ENCODE measurements at places on chromosomes 11 and 22. TPM values are rescaled to one million over a fixed set of nuclear protein-coding genes. Genes with fewer than 3 reads are reported as not detected.

The MYO18B gene
- not detected for polyA plus RNA-seq

The NOL12 gene
- 35.7 TPM for polyA plus RNA-seq

The STK33 gene
- 5.5 TPM for polyA plus RNA-seq

The C11orf65 gene
- 1.8 TPM for polyA plus RNA-seq

The TMEM218 gene
- 30.4 TPM for polyA plus RNA-seq

DNA sequence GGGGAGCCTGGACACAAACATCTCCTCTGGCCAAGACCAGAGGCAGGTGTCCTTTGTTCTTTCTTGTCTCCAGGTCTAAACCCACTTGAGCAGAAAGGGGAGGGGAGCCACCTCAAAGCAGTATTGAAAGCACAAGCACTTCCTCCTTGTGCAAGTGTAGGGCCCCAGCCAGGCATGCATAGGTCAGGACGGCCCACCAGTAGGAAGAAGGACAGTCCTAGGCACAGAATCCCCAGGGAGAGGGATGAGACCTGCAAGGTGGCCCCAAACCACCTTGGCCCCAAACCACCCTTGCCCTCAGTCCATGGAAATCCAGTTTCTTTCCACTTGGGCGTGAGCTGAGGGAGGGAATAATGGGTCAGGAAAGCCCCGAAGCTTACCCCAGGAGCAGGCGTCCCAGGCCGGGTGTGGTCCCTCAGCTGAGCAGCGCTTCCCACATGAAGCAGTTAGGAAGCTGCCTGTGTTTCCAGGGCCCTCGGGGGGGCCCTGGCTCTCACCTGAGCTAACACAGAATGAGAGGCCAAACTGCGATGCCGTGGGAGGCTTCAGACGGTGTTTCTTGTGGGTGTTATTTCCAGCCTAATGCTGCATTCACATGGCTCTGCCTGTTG lies 20.4 kb upstream of the IGSF9B start:
- no peak overlapping the region for H3K4me3 ChIP-seq
- H3K4me1 ChIP-seq = no peaks in the 10 kb centered on the region
- no peaks in the 10 kb centered on the region for H3K36me3 ChIP-seq
- H3K27ac ChIP-seq = no peak overlapping the region
- DNase-seq = no peak

DNA sequence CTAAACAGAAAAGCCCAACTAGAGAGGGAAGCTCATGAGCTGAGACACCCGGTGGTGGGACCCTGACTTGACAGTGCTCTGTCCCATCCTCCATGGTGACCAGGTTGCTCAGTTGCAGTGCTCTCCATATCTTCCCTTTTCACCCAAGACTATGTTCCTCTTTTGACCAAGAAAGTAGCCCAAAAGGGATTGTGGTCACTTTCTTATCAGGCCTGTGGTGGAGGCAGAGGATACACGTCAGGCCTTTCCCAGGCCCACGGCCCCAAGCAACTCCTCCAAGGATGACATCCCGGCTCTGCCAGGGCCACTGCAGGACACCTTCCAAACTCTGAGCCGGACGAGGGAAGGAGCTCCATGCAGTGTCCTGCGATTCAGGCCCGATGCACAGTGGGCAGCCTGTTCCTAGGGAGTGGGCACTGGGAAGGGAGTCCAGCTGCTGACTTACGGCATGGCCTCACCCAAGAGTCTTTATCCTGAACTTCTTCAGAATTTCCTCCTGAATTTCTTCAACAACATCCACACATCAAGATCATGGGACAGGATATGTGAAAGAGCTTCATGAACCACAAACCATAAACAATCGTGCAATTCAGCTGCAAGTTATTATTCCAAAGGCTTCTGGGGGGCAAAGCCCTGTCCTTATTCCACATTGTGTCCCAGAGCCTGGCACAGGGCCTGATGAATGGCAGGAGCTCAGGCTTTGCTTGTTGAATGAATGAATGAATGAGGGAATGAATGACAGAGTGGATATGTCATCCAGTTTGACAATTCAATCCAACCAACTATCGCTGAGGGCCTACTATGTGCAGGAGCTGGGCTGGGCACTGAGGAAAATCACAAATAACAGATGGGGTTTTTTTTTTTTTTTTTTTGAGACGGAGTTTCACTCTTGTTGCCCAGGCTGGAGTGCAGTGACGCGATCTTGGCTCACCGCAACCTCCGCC lies 36.0 kb upstream of the MYH9 start:
- no peaks in the 10 kb centered on the region for H3K27me3 ChIP-seq
- peaks cover 38% of the 10 kb centered on the region for H3K4me1 ChIP-seq
- H3K4me3 ChIP-seq = no peak overlapping the region
- no peak overlapping the region for H3K27ac ChIP-seq
- no peak for DNase-seq

- no peak overlapping the region for H3K27ac ChIP-seq
- H3K27me3 ChIP-seq = peaks cover 4% of the 10 kb centered on the region
- DNase-seq = no peak
- peaks cover 12% of the 10 kb centered on the region for H3K4me1 ChIP-seq
- no peak overlapping the region for H3K4me3 ChIP-seq
- H3K36me3 ChIP-seq = no peaks in the 10 kb centered on the region
Measured at GRCh38 chr11:34203377-34203871, 98.0 kb downstream of the NAT10 start.

DNA sequence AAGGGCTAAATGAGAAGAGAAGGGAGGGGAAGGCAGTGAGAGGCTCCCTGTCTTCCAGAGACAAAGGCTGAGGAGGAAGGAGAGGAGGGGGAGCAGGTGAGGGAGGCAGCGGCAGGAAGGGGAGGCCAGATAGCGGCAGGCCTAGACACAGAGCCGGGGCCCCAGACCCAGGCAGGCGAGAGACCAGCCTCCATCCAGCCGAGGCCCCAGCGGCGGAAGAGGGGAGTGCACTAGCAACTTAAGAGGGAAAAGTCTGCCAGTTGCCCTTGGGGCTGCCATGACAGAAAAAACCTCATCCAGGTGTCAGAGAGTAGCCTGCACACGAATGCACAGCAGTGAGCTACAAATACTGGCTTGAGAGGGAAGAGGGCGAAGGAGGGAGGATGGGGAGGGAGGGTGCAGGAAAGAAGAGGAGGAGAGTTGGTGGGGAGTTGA lies 46.7 kb downstream of the IGLL1 start:
- H3K36me3 ChIP-seq = no peaks in the 10 kb centered on the region
- peaks cover 19% of the 10 kb centered on the region for H3K4me1 ChIP-seq
- no peak overlapping the region for H3K4me3 ChIP-seq
- no peak for DNase-seq
- peak overlapping the region; percentile 49 for H3K27ac ChIP-seq

GRCh38 chr11:90747057-90747456 lies 524.2 kb upstream of the CHORDC1 start:
- no peaks in the 10 kb centered on the region for H3K4me1 ChIP-seq
- H3K27ac ChIP-seq = no peak overlapping the region
- H3K36me3 ChIP-seq = no peaks in the 10 kb centered on the region

- H3K36me3 ChIP-seq = no peaks in the 10 kb centered on the region
- peak overlapping the region; percentile 98 for H3K27ac ChIP-seq
- no peaks in the 10 kb centered on the region for H3K27me3 ChIP-seq
- peak; percentile 59 for DNase-seq
- peaks cover 35% of the 10 kb centered on the region for H3K4me1 ChIP-seq
Measured at GRCh38 chr11:66317322-66317722, 478 bp upstream of the CD248 start.

DNA sequence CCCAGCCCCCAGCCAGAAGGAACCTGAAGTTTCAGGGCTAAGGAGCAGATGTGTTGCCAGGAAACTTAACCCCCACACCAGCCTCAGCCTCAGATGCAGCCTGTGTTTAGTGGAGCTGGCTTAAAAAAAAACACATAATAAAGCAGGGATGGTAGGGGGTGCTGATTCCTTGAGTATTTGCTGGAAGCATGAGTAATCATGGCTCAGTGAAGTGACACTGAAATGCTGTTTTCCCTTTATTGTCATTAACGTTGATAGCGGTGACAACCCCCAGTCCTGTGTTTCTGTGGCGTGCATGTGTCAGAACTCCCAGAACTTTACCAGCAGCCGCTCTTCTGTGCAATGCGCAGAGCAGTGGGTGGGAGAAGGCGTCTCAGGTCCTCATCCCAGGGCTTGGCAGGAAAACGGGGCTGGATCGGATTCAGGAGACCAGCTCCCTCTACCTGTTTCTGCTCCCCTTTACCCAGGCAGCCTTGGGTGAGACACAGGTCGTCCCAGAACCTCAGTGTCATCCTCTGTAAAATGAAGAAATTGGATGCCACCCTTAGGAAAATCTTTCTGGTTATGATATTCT lies 1282.1 kb downstream of the TBC1D22A start:
- peaks cover 12% of the 10 kb centered on the region for H3K4me1 ChIP-seq
- H3K4me3 ChIP-seq = no peak overlapping the region
- DNase-seq = no peak
- no peaks in the 10 kb centered on the region for H3K36me3 ChIP-seq
- no peak overlapping the region for H3K27ac ChIP-seq

GRCh38 chr11:132464939-132465338 lies 1067.4 kb downstream of the OPCML start:
- H3K4me3 ChIP-seq = no peak overlapping the region
- no peaks in the 10 kb centered on the region for H3K36me3 ChIP-seq
- no peaks in the 10 kb centered on the region for H3K4me1 ChIP-seq
- DNase-seq = no peak
- H3K27ac ChIP-seq = no peak overlapping the region

GRCh38 chr11:16783321-16783801 lies 44.9 kb downstream of the C11orf58 start:
- H3K4me1 ChIP-seq = no peaks in the 10 kb centered on the region
- DNase-seq = no peak
- H3K27me3 ChIP-seq = no peaks in the 10 kb centered on the region
- no peak overlapping the region for H3K27ac ChIP-seq
- no peak overlapping the region for H3K4me3 ChIP-seq
- H3K36me3 ChIP-seq = no peaks in the 10 kb centered on the region

DNA sequence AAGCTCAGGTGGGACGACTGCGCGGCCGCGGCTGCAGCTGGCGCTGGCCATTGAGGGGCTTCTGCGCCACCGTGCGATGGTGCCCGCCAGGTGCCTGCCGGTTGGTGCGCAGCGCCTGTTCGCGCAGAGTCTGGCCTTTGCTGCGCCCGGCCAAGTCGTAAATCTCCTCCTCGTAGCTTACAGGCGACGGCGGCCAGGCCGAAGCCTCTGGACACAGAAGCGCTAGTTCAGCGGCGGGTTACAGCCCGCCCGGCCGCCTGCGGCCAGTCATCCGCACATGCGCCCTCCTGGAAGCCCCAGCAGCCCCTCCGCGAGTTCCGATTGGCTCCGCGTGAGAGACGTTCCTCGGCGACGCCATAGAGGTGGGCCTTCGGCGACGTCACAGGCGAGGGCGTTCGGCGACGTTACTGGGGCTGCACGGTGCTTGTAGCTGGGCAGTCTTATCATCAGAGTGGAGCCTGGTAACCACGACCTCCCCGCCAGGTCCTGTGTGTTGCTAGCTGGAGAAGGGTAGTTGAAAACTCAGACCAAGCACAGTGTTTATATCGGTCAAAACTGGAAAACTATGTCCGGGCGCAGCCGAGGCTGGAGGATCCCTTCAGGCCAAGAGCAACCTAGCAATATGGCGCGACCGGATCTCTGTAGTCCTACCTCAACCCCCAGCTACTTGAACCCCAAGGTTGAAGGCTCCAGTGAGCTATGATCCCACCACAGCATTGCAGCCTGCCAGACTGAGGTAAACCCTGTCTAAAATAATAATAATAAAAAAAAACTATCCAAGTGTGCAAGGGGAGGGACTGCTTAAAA lies 265.7 kb downstream of the OR4C45 start:
- H3K27ac ChIP-seq = no peak overlapping the region
- DNase-seq = no peak
- H3K4me3 ChIP-seq = no peak overlapping the region
- no peaks in the 10 kb centered on the region for H3K27me3 ChIP-seq

- peaks cover 8% of the 10 kb centered on the region for H3K4me1 ChIP-seq
- no peak for DNase-seq
- H3K4me3 ChIP-seq = no peak overlapping the region
- H3K27me3 ChIP-seq = no peaks in the 10 kb centered on the region
- peaks cover 3% of the 10 kb centered on the region for H3K36me3 ChIP-seq
Measured at GRCh38 chr11:111635706-111636045, 33.4 kb downstream of the SIK2 start.

- DNase-seq = no peak
- no peak overlapping the region for H3K27ac ChIP-seq
- no peak overlapping the region for H3K4me3 ChIP-seq
- H3K36me3 ChIP-seq = no peaks in the 10 kb centered on the region
Measured at GRCh38 chr22:19520566-19521305, 3.5 kb downstream of the CLDN5 start.

DNA sequence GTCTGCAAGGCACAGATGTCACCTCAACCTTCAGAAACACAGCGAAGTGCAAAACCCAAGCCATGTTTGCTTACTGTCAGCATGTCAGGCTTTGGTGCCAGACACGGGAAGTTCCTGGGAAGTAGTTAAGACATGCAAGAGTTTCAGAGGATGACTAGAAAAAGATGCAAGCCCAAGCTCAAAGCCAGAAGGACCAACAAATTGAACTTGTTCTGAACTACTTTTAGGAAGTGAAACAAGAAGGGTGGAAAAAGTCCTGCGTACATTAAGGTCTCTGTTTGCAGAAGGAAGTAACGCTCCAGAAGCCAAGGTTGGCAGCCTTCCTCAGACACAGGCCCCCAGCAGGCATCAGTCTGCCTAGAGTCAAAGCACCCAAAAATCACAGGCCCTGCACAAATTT lies 2.6 kb downstream of the AP1B1 start:
- H3K27ac ChIP-seq = peak overlapping the region; percentile 98
- no peaks in the 10 kb centered on the region for H3K27me3 ChIP-seq
- peaks cover 15% of the 10 kb centered on the region for H3K36me3 ChIP-seq
- DNase-seq = peak; percentile 91
- H3K4me3 ChIP-seq = peak overlapping the region; percentile 97

GRCh38 chr11:35100013-35100383 lies 39.0 kb upstream of the CD44 start:
- no peaks in the 10 kb centered on the region for H3K27me3 ChIP-seq
- H3K27ac ChIP-seq = no peak overlapping the region
- DNase-seq = no peak

- no peaks in the 10 kb centered on the region for H3K4me1 ChIP-seq
- DNase-seq = no peak
- no peak overlapping the region for H3K27ac ChIP-seq
- no peak overlapping the region for H3K4me3 ChIP-seq
- peaks cover 3% of the 10 kb centered on the region for H3K27me3 ChIP-seq
Measured at GRCh38 chr11:84675396-84676025, 951.6 kb downstream of the DLG2 start.

- no peaks in the 10 kb centered on the region for H3K27me3 ChIP-seq
- peaks cover 3% of the 10 kb centered on the region for H3K4me1 ChIP-seq
- peak overlapping the region; percentile 95 for H3K27ac ChIP-seq
- peak; percentile 73 for DNase-seq
Measured at GRCh38 chr11:518463-519202, 11.6 kb upstream of the RNH1 start.

DNA sequence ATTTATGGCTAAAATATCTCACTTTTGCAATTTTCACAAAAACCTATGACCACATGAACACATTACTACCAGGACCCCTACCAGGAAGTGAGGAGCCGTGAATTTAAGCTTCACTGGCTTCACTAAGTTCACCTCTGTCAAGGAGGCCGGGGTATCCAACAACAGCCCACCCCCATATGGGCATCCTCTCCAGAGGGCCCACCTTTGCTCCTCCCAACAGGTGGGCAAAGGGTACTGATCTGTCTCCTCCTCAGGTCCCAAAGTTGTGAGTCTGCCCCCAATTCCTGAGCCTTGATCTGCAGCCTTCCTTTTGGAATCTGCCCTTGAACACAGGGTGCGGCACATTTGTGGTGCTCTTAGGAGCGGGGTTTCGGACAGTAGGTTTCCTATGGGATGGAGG lies 66.9 kb downstream of the OTOG start:
- H3K4me1 ChIP-seq = no peaks in the 10 kb centered on the region
- no peak overlapping the region for H3K4me3 ChIP-seq
- H3K36me3 ChIP-seq = no peaks in the 10 kb centered on the region
- no peak overlapping the region for H3K27ac ChIP-seq
- H3K27me3 ChIP-seq = no peaks in the 10 kb centered on the region

Data from naive B cell (primary cell).